ENCODE measurements at places on chromosomes 5 and 9. TPM values are rescaled to one million over a fixed set of nuclear protein-coding genes. Genes with fewer than 3 reads are reported as not detected.

F2RL1 gene
- 25.5 TPM for total RNA-seq

GRCh38 chr9:21070906-21071305, 6.8 kb downstream of the IFNB1 start:
- no peak for DNase-seq

- DNase-seq = no peak
Observed at GRCh38 chr9:88990729-88991065, 571 bp upstream of the S1PR3 start.

- DNase-seq = no peak
Observed at GRCh38 chr5:91976451-91976850, 593.3 kb upstream of the ARRDC3 start.

GRCh38 chr5:1892685-1893445, 10.1 kb upstream of the IRX4 start:
- DNase-seq = no peak

DNA sequence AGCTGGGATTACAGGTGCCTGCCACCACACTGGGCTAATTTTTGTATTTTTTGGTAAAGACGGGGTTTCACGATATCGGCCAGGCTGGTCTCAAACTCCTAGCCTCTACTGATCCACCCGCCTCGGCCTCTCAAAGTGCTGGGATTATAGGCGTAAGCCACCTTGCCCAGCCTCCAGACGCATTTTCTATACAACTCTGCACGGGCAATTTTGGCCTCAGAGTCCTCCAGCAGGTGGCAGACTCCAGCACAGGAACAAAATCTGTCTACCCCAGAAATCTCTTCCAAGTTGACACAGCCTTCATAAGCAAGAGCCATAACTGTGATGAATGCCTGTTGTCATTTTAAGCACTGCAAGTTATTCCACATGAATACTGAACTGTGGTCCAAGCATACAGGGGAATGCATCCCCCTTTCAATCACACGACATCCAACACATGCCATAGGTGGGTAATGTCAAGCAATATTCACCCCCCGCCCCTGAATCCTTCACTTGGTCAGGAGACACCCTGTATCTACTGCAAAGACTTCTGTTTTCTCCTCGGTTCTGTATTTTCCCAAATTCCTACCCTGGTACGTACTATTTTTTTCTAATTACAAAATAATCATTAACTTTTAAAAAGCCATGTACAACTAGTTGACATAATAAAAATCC, 50.8 kb downstream of the ALDH7A1 start:
- DNase-seq = peak; percentile 41

GRCh38 chr5:146582051-146582596, 66.1 kb upstream of the GPR151 start:
- DNase-seq = no peak

GRCh38 chr5:65624025-65624570, at the start of gene TRIM23:
TSS of gene TRIM23 (minus strand) at chr5:65624333. CDS start at chr5:65624274, 59 bp downstream.
- DNase-seq = peak; percentile 87

DNA sequence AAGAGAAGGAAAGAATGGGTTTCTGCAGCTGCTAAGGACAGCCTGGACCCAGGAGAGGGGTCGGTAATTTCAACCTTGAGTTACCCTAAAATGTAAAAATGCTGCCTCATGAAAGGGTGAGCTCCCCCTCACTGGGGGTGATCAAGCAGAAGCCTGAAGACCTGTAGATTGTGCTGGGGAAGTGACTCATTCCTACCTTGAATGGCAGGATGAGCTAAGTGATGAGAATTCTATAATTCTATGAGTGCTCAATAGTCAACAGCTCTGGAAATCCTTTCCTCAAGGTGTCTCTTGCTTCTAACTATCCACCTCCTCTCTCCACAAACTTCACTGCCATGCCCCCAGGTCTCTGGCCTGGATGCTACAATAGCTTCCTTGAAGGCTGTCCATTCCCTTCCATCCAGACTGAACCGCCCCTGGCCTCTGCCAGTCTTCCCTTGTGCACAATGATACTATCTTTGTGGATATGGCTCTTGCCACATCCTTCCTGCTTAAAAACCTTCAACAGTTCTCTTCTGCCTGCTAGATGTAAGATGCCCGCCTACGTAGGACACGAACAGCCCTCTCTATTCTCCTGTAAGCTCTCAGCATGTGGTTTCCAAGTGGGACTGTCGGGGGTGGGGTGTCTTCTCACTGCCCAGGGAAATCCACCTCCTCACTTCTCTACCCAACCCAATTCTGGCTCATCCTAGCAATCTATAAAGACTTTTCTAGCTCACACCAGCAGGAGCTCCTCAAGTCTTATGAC, 50.6 kb downstream of the PTPN3 start:
- peak; percentile 48 for DNase-seq

INSL6 gene
- total RNA-seq = not detected

PCDHGC4 gene
- total RNA-seq = 0.90 TPM

DNA sequence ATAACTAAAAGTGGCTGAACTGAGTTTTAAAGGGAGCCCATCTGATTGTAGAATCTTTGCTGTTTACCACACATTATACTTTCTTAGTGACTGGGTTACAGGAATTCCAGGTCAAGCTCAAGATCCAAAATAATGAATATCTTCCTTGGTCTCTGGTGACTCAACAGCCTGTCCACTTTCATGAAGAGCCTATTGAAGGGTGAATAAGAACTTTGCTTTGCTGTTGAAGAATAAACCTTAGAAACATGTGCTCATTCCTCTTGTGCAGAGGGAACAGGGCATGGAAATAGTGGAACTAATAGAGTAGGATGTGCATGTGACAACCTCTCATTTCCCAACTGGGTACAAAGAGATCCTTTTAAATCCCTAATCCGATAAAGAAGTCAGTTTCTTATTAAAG, 21.4 kb downstream of the ALDH1A1 start:
- no peak for DNase-seq

PCDHB12 gene
- total RNA-seq = 0.13 TPM

DNA sequence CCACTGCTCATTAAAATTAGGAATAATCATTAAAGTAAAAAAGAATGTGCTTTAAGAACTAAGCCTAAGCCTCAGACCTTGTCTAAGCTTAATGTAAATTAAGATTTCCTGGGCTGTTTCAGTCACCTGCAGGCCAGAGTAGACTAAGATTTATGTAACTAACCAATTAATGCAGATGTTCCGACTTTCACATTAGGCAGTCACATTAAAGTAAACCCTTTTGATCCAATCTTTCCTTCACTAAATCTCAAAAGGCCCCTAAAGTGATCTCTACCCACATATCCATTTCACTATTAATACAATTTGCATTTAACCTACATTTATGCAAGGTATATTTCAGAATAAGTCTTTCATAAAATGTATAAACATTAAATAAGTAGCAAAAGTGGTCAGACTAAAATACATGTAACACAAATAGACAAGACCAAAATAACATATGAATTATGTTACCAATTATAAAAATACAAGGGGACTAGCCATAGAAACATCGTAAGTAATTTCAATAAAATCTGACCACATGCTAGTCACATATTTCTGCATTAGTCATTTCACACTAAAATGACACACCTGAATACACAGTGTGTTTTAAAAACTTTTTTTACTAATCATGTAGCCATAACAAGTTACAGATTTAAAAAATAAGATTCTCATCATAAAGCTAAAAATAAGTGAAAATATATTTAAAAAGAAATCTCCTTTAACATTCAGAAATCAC, 7.7 kb downstream of the NR3C1 start:
- DNase-seq = peak; percentile 79

- DNase-seq = peak; percentile 70
Observed at GRCh38 chr5:94174748-94175411, 433.5 kb upstream of the POU5F2 start.

GRCh38 chr5:142550471-142550870, 135.4 kb downstream of the FGF1 start:
- no peak for DNase-seq

DNA sequence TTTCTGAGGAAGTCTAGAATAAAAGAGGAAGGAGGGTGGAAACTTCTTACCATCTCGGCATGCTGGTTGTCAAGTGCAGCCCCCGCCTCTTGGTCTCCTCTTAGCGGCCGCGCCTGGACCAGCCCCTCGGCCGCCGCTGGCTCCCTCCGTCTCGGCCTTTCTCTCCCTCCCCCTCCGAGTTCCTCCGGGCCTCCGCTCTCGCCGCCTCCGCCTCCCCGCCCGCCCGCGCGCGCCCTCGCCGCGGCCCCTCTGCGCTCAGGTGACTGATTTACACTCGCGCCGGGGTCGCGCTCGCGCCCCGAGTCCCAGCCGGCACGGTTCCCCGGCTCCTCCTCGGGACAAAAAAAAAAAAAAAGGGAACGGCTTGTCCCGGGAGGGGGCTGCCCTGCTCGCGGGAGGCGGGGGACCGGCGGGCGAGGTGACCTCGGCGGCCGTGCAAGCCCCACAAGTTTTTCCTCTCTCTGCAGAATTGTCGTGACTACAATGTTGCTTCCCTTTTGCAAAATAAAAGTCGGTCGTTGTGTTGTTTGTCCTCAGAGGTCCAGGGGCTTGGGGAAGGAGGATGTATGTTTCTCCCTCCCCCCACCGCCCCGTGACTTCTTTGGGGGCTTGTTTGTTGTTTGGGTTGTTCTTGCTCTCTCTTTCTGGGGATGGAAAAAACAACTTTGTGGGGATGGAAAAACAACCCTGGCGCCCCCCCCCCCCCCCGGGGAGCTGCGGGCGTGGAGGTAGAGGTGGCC, at the start of gene BNC2:
Gene BNC2, minus strand, starts transcription at position 75 of the 740 bp plus-strand sequence. Its CDS starts 22 bp downstream, at position 53.
- no peak for DNase-seq

DNA sequence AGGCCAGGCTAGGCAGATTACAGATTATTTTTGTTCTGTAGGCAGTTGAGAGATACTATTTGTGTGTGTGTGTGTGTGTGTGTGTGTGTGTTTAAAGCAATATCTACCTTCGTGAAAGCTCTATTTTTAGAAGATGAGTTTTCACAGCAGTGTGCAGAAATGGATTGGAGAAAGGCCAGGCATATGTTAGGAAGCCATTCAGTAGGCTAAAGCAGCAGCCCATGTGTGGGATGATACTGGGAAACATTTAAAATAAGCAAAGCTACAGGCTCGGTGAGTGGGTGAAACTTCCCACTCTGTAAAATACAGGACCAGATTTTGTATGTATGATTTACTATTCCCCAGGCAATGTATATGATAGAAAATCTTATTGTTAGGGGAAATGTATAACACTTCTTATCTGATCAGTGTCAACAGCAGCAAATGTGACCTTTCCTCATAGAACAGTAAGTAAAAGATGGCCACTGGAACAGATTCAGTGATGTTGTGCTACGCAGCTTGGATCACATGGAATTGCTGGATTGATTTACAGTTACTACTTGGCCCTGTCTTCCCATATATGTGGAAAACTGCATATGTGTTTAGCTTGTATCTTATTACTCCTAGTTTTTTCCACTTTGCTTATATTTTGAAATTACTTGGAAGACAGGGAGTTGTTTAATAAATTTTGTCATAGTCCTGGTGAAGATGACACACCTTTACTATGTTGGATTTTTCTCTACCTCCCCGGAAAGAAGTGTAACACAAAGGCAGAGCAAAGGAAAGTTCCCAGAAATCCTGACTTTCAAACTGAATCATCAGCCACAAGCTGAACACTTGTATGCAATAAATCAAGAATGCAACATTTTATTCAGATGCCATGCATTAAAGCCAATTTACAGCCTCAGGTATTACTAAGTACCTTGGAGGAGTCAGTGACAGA, 1077.7 kb upstream of the SEMA6A start:
- DNase-seq = no peak

- peak; percentile 37 for DNase-seq
Observed at GRCh38 chr9:114221706-114222465, 66.5 kb downstream of the COL27A1 start.

CAVIN4 gene
- 0.53 TPM for total RNA-seq

- DNase-seq = no peak
Observed at GRCh38 chr9:1047591-1048230, 2.4 kb upstream of the DMRT2 start.

GRCh38 chr5:149795360-149795759, 65.2 kb downstream of the PPARGC1B start:
- no peak for DNase-seq

FBXL7 gene
- 0.26 TPM for total RNA-seq

DNA sequence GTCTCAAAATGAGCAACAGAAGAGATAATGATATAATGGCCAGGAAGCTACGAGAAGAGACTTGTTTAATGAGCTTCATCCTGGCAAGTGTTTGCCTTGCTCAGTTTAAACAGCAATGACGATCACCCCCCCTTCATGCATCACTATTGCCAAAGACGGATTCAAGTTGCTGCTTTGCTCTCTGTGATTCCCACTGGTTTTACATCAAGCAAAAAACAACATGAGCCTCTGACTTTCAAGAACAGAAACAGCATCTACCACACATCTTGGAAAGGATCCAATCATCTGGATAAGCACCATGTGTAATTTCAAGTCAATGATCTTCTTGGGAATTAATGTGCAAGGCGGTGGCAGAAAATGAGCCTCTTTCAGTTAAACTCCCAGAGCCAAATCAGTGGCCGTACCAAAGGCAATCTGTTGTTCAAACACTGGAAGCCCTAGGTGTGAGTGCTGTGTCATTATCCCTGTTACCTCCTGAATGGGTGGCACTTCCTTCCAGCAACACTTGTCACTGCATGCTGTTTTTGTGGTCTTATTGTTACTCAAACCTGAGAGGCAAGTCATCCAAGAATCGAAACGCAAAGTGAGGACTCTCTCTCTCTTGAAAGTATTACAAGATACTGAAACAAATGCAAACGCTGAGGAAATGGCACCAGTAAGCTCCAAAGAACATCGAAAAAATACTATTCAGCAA, 72.8 kb downstream of the MED27 start:
- DNase-seq = peak; percentile 82

FOXD4L4 gene
- under 0.01 TPM for total RNA-seq

DNA sequence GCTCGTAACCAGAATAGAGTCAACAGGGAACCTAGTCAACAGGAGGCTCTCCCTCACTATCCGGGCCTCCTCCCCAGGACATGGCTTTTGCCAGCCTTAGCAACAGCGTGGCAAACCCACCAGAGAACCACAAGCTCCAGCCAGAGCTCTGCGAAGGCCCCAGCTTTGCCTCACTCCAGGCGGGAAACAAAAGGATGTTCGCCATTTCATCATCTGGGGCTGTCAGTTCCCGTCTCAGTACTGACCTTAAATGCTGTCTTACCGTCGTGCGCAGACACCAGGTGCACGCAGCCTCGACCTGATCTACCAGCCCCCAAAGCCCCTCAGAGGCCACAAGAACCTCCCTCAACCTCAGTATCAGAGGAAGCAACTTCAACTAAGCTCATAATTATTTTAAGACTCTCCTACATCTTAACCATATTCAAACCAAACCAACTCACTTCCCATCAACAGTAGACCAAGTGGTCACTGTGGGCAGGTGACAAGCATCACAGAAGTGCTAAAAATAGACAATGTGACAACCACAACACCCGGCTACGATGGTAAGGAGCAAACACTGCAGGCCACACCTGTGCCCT, 71.4 kb downstream of the SEMA4D start:
- no peak for DNase-seq

- no peak for DNase-seq
Observed at GRCh38 chr5:74969726-74970125, 82.6 kb downstream of the GCNT4 start.

DNAJB5 gene
- 11.0 TPM for total RNA-seq

ZNF354C gene
- total RNA-seq = 3.9 TPM

- no peak for DNase-seq
Observed at GRCh38 chr5:151089726-151090125, 8.9 kb upstream of the TNIP1 start.

All from bronchial epithelial cell (primary cell).